Stimulated activated CD8-positive, alpha-beta memory T cell treated with anti-CD3 and anti-CD28 coated beads, Interleukin-7, amount 100 ng/mL, for 1 hour (primary cell): ENCODE measurements at places on chromosomes 7 and 10.

DNA sequence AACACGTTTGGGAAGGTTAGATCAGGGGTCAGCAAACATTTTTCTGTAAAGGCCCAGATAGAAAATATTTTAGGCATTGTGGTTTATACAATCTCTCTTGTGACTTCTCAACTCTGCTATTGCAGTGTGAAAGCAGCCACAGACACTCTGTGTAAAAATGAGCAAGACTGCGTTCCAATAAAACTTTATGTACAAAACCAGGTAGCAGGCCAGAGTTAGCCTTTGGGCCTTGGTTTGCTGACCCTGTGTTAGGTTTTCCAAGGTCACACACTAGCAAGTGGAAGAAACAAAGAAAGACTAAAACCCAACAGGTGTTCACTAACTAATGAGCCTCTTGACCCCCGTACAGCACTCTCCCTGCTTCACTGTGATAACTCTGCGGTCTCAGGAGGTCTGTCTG, 14.9 kb upstream of the PAXIP1 start:
- no peak for DNase-seq

DNA sequence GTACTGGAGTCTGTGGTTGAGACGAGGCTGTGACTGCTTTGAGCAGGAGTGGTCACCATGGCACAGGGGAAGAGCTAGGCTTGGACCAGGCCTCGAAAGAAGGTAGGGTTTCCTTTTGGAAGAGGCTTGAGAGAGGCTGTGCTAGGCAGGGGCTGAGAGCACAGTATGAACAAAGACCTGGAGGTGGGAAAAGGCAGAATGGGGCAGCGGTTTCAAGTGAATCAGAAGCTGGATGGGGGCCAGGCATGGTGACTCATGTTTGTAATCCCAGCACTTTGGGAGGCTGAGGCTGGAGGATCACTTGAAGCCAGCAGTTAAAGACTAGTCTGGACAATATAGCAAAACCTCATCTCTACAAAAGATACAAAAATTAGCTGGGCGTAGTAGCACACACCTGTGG, 65.9 kb downstream of the CLIP2 start:
- no peak for DNase-seq

DNA sequence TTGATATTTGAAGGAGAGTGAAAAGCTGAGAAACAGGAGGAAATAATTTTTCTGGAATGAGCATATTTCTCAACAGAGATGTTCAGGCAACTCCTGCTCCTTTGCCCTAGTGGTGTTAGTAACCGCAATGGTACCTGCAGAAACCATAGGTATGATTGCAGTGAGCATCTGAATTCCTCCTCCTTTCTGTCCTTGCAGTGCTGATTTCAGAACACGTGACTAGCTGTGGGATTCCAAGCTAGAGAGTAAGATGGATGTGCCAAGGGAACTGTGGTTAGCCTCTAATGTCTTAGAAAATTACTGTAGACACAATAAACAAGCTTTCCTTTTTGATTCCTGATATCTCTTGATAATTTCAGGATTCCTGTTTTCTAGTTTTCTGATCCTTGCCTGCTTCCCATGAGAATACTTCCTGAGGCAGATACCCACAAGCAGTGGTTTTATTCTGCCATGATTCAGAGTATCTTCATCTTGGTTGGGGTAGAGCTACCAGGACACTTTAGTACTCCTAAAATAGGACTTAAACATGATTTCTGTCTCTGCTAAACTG, 27.5 kb downstream of the LRGUK start:
- DNase-seq: no peak

- no peak for DNase-seq
These were observed 133.4 kb upstream of the ANKRD1 start for GRCh38 chr10:91054325-91054724.

- no peak for DNase-seq
These were observed 23.7 kb upstream of the TRPV6 start for GRCh38 chr7:142908921-142909890.

DNA sequence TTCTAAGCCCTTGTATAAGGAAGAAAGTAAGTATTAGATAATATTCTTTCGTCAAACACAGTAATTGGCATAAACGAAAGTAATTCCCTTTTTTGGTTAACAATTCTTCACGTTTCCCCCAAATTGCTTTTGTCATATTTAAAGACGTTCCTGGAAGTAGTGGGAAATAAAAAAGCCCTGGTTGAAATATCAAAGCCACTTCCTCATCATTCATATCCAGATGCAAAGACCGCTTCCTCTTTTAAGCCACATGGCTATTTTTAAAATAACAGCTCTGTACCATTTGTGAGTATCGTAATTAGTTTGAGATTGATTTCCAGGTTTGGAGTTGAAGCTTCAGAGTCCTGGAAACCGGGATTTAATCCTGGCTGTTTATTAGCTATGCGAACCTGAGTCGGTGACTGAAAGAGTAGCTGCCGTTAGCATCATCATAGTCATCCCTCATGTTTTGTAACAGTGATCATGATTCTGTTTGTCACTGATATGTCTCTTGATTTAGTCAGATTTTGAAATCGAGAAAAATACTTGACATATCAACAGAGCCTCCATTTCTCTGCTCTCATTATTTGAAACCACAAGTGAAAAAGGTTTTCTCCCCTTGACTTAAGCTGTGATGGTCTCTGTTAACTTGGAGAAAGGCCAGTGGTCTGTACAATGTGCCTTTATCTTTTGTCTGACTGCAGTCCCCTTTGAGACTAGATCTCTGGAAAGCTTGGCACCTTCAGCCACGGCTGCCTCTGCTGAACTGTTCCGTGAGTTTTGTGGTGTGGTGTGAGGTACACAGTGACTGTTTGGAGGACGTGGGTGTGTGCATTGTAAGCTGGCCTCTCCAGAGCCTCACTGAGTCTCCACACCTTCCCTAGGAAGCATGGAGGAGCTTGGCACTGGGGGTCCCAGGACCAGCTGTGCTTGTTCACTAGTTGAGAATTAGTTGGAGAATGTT, 18.1 kb downstream of the OPTN start:
- no peak for DNase-seq

- DNase-seq: no peak
These were observed 89.2 kb upstream of the TOMM7 start for GRCh38 chr7:22911889-22912288.

- no peak for DNase-seq
These were observed 12.3 kb downstream of the ESYT2 start for GRCh38 chr7:158816995-158817394.

DNA sequence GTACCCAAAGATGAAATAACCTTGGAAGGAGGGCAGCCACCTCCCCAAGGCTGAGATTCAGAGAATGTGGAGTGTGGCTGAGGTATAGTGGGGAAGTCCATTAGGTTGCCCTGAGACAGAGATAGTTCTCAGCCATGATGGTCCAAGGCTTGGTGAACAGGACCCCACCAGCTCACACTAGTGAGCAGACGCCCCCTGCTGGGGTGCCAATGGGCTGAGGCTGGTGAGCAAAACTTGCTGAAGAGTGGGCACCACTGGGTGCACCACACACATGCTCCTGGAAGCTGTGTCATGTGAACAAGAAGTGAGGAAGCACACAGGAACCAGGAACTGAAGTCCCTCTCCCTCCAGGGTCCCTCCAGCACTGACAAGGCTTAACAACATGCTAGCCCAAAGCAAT, 8.9 kb downstream of the FBXL13 start:
- peak; percentile 23 for DNase-seq

DNA sequence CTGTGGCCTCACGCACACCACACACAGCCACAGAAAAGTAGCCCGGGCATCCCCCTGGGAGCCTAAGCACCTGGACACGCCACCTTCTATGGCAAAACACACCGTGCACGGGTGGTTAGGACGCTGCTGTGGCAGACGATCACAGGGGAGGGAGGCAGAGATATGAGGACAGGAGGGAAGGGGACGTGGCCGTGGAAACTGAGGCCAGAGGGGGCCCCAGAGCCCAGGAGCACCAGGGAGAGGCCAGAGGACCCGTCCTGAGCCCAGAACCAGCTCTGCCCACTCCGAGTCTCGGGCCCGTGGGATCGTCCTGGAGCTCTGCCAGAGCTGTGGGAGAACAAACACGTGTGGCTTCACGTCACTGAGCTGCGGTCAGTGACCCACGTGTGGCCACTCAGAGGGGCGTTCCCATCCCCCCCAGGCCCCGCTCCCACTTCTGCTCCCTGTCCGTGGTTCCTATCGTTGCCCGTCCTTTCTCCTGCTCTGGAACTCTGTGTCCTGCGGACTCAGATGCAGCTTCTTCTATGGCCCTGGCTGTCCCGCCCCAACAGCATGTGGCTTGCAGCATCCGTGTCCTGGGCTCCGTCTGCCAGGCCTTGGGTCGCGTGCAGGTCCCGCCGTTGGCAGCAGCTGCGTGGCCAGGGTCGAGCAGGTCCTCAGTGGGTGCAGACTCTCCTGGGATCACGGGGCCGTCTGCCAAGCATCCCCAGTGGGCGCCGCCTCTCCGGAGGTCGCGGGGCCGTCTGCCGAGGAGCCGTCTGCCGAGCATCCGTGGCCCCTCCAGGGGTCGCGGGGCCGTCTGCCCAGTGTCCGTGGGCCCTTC, 31.0 kb downstream of the GET4 start:
- no peak for DNase-seq

DNA sequence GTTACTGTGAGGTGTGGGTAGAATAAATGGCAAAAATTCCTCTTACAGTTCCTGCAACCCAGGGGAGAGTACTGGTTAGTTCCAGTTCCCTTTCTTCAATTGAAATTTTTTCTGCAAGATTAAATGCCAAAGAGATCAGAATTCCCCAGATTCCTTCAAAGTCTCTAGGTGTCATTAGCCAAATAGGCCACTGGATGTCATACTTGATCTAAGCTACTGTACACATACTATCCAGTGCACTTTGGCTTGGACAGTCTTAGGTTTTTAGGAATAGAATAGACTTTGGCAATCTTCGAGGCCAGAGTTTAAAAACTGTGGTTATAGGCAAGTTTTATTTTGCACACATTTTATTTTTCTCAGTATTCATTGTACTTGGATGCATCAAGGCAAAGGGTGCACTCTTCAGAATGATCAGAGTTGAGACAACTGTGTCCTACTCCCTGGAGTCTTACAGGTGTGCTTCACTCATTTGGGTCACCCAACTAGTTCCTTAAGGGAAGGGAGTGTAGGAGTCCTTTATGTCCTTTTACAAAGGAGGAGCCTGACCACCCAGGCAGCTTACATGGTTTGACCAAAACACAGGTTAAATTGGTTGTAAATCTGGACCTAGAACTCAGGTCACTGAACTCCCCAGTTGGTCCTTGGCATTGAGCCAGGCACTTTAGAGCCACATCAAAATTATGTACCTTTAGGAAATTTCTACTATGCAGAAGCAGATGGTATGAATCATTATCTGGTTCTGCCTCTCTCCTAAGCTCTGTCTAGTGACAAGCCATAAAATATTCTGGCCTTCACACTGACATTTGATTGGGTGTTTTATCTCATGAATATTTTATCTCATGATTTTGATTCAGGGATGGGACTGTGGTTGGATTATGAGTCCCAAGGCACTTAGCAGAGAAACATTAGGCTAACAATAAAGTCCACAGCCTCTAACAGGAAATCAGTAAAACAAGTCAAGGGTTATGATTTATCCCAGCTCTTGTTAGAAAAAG, 49.5 kb downstream of the ASAH2B start:
- DNase-seq: no peak

DNA sequence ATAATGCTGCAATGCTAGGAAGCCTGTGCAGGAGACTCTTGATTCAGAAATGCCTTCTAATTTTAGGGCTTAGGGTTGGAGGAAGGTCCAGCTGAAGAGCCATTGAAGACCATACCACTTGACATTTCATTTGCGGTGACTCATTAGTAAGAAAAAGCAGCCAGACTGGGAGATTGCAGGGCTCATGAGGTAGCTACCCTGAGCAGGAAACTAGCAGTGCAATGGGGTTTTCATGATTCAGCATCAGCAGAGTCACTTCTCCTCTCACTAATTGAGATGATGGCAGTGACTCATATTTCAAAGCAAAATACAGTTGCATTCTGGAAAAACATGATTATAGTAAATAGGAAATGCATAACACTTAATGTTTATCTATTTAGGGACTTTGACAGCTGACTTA, 434.1 kb downstream of the DNAJB9 start:
- DNase-seq: no peak

- DNase-seq: no peak
These were observed 215.3 kb downstream of the DGKB start for GRCh38 chr7:14687241-14687640.

- DNase-seq: no peak
These were observed 4.5 kb downstream of the HOXA5 start for GRCh38 chr7:27138985-27139333.

GRCh38 chr7:105665684-105666083, 84.4 kb upstream of the EFCAB10 start:
- DNase-seq: no peak

DNA sequence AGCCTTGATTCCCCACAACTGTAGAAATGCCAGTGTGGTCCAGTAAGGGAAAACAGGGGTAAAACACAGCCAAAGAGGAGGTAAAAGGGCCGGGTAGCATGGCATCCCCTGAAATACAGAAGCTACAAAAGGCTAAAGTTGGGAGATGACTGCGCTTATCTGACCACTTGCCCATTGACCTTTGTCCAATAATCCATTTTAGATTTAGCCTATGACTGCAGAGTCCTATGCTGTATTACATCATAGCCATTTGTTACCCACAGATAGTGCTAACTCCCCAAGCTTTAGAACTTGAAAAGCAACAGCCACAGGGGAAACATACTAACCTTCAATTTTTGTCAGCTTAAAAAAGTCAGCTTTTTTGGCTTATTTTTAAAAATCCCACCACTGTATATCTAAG, 26.2 kb downstream of the MTPN start:
- DNase-seq: no peak

- no peak for DNase-seq
These were observed 228.8 kb upstream of the MTPN start for GRCh38 chr7:136205956-136206355.

DNA sequence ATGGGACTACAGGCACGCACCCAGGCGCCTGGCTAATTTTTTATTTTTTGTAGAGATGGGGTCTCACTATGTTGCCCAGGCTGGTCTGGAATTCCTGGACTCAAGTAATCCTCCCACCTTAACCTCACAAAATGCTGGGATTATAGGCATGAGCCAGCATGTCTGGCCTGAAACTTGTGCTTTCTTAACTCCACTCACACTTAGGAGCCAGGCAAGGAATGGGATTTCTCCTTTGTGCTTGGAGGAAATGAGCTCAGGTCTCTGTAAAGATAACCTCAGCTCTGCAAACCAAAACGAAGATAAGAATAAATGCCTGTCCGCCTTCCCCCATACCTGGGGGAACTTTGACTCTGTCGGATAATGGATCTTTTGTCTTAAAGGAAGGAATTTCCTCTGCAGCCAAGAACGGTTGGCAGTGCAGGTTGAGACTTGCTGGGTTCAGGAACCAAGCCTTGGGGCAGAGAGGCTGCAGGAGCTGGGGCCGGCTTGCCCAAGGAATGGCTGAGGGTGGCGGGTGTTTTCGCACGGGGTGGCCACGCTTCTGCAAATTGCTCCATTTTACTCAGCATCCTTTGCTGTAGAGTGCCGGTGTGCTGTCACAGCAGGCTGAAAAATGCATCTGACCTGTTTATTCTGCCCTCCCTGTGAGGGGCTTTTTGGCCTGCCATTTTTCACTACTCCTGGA, 174.2 kb downstream of the KIAA1217 start:
- DNase-seq: no peak

GRCh38 chr7:37323966-37324365, 124.7 kb downstream of the ELMO1 start:
- DNase-seq: no peak

- DNase-seq: no peak
These were observed 20.7 kb downstream of the SKAP2 start for GRCh38 chr7:26843705-26844104.

GRCh38 chr7:121366852-121367431, 29.2 kb downstream of the FAM3C start:
- DNase-seq: no peak
